ENCODE measurements at places on chromosomes 11 and 22. TPM values are rescaled to one million over a fixed set of nuclear protein-coding genes. Genes with fewer than 3 reads are reported as not detected.

Gene MOGAT2
- not detected for total RNA-seq

Gene SCUBE2
- total RNA-seq: 8.8 TPM

Gene MFRP
- total RNA-seq: not detected

Gene MS4A3
- total RNA-seq: not detected

Gene MIAT
- total RNA-seq: 1.2 TPM

Gene DEFB131B
- not detected for total RNA-seq

Gene NUDT22
- total RNA-seq: 37.8 TPM

Gene PDGFD
- 4.7 TPM for total RNA-seq

Gene ZC3H12C
- total RNA-seq: 33.6 TPM

GRCh38 chr22:27846910-27847309 lies 45.4 kb upstream of the MN1 start:
- no peak for DNase-seq

GRCh38 chr11:117840881-117841550 lies 16.5 kb upstream of the FXYD2 start:
- DNase-seq: no peak

GRCh38 chr22:37849089-37849751 lies at the start of gene EIF3L:
TSS of gene EIF3L (plus strand) at chr22:37849419. CDS start at chr22:37849450, 31 bp downstream.
- peak; percentile 97 for DNase-seq

- DNase-seq: no peak
Observed at GRCh38 chr11:111870522-111870885, 877 bp downstream of the ALG9 start.

- DNase-seq: no peak
Observed at GRCh38 chr11:4654635-4655369, 11.0 kb downstream of the OR51E1 start.

DNA sequence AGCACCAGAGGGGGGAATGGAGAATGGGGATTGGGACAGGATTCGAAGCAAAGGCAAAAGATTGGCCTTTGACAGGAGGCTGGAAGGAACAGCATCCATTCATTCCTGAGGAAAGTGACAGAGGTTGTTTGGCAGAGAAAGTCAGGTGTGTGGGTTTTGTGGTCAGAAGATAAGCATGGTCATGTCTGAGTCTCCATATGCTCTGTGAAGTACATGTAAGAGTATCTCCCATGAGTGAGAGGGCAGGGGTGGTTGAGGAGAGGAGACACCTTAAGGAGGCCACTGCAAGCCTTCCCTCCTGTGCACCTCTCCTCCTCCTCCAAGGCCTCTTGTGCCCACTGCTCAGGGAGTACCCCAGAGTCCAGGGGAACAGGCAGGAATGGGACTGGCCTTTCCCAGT lies 1.9 kb upstream of the NLRP10 start:
- no peak for DNase-seq

DNA sequence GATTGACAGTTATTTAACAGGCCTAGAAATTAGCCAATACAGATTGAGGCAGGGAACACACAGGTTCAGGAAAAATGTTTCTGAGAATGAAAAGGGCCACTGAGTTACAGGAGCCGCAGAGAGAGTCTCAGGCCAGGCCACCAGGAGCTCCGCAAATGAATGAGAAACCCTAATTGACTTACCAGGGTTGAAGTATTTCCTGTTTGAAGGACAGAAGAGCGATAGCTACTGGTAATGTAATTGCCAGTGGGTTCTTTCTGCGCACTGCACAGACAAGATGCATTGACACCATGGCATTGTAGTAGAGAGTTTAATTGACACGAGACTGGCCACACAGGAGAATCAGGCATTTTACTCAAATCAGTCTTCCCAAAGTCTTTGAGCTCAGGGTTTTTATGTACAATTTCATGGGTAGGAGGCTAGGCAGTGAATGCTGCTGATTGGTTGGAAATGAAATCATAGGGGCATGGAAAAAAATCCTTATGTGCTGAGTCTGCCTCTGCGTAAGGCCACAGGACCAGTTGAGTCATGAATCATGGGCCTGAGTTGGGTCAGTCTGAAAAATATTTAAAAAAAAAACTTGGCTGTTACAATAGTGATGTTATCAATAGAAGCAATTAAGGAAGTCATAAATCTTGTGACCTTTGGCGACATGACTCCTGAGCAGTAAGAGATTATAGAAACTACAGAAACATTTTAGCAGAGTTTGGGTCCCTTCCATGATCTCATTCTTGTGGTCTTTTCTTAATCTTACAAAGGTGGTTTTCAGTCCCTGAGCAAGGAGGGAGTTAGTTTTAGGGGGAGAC lies 203.8 kb downstream of the CASP12 start:
- DNase-seq: no peak

DNA sequence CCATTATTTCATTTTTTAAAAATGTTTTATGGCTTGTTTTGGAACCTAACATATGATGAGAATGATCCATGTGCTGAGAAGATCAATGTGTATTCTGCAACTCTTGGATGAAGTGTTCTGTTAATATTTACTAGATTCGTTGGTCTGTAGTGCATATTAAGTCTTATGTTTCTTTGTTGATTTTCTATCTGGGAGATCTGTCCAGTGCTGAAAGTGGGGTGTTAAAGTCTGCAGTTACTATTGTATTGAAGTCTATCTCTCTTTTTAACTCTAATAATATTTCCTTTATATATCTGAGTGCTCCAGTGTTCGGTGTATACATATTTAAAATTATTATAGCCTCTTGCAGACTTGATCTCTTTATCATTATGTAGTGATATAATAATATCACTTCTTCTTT lies 11.9 kb downstream of the PATE3 start:
- no peak for DNase-seq

DNA sequence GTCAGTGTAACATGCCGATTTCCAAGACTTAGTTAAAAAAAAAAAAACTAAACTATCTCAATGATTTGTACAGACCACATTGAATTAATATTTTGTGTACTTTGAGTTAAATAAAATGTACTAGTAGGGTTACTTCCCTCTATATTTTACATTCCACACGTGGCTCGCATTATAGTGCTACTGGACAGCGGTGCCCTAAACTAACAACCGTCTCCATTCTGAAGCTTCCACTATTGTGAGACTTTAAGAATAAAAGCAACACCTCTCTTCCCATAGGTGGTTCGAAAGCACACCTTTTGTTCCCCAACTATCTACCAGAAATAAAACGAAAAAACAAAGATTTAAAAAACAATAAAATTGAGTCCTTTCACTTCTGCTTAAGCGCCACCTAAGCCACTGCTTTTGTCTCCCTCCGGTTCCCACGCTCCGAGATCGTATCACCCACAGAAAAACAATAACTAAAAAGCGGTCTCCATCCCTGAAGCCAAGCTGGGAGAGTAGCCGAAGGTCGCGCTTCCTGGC lies 380 bp upstream of the TTC17 start:
- no peak for DNase-seq

- DNase-seq: peak; percentile 92
Observed at GRCh38 chr11:118012083-118012669, 26.0 kb downstream of the IL10RA start.

DNA sequence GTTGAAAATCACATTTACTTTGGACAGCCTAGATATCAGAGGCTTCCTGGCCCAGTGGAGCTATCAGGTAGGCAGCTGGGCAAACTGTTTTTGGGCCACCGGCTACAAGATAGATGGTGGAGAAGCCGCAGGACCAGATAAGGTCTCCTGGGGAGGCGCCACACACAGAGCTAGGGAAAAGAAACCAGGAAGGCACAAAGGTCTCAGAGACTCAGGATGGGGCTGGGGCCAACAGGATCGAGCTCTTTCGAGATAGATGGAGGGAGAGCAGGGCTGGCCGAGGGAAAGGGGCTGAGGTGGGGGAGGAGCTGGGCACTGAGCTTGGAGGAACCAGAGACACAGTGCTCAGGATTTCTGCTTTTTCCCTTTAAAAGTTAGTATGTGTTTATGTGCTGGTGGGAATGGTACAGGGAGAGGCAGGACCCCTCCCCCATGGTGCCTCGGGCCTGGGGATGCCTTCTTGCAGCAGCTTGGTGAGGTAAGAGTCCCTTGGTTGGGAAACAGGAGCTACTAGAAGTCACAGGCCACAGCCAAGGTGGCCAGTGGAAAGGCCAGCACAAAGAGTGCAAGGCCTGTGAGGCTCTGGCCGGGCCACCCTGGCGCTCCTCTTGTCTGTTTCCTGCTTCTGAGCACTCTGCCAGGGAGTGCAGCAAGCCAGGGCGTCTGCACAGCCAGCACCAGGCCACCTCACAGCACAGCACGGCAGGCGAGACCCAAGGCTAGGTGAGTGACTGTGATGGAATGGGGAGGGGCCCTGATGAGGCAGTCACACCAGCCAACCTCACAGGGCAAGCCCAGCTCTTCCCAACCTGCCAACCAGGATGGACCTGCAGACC lies 11.5 kb upstream of the NAP1L4 start:
- no peak for DNase-seq

DNA sequence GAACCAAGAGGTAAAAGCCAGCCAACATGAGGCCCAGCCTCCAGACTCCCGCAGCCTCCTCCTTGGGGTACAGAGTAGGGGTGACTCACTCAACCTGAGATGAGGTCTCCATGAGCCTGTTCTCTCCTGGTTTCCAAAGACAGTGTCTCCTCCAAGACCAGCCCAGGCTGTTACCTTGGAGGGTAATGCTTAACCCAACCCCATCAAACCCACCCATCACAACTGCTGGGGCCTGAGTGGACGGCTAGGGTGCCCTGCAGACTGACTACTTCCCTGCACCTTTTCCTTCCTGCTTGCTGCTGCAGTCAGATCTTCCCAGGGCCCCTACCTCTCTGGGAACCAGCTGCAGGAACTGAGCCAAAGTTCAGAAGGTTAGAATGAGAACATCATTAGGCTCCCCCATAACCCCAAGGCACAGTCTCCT lies 5.1 kb upstream of the NOL12 start:
- no peak for DNase-seq

- DNase-seq: no peak
Observed at GRCh38 chr11:27296497-27296896, 66.5 kb downstream of the CCDC34 start.

- DNase-seq: no peak
Observed at GRCh38 chr22:30212363-30212995, 34.1 kb downstream of the LIF start.

DNA sequence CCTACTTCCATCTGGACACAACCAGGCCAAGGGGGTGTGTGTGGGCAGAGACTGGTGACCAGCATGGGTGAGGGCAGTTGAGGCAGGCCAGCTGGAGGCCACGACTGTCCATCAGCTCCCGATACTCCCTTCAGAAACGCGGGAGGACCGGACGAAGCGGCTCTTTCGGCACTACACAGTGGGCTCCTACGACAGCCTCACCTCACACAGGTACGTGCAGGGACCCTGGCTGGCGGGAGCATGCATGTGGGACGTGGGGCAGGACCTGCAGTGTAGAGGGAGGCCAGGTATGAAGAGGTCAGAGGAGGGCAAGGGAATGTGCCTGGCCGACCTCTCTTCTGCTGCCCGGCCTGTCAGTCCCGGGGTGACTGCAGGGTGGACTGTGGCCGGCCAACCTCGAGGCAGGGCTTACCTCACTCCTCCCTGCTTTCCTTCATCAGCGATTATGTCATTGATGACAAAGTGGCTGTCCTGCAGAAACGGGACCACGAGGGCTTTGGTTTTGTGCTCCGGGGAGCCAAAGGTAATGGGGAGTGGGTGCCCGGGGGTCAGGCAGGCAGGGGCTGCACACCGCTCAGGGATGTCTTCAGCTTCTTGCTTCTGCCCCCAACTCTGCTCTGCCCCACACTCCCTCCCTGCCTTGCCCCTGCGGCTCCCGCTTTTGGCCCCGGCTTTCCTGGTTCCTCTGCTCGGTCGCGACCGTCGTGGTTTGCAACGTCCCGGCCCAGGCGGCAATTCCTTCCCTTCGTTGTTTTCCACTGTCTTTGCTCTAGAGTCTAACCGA lies 31.3 kb downstream of the SHANK3 start:
- no peak for DNase-seq

GRCh38 chr11:134068829-134069425 lies at the start of gene JAM3:
TSS of gene JAM3 (plus strand) at chr11:134069072. CDS start at chr11:134069084, 12 bp downstream.
- peak; percentile 95 for DNase-seq

GRCh38 chr11:120912504-120912903 lies 111.4 kb upstream of the TBCEL start:
- no peak for DNase-seq

GRCh38 chr22:30994960-30995359 lies 25.9 kb downstream of the TUG1 start:
- no peak for DNase-seq

- DNase-seq: no peak
Observed at GRCh38 chr11:90908074-90908473, 685.2 kb upstream of the CHORDC1 start.

GRCh38 chr11:1134848-1135445 lies 22.8 kb upstream of the MUC5AC start:
- DNase-seq: no peak

DNA sequence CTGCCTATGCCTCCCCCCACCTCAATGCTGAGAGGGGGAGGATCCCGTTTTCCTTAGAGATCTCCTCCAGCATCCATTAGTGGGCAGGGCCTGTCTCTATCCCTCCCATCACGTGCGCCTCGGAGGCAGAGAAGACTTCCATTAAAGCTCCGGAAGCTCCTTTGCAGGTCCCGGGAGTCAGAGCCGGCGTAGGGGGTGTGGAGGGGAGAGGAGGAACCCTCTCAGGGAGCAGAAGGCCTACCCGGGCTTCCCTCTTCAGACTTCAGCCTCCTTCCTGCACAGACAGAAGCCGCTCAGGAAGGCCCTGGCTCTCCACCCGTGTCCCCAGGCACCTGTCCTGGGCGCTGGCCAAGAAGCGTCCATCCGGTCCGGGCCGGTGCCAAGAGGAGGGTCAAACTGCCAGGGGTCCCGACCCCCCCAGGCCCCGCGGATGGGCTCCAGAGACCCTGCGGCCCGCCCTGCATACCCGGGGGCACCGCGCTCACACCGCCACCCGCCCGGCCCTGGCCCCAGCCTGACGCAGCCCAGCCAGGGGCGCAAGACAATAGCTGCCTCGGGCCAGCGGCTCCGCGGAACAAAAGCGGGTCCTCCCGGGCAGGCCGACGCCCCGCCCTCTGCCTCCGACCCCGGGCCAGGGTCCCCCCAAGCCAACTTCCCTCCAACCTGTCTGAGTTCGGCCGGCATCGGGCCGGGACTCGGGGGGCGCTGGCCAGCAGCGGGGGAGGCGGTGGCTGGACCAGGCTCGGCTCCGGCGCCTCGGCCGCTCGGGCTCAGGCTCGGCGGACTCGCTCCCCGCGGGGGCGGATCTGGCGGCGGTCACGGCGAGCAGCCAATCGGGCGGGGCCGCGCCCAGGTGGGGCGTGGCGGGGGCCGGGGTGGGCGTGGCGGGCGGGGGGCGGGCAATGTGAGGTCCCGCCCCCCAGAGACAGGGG lies 29.9 kb downstream of the ARVCF start:
- DNase-seq: no peak

DNA sequence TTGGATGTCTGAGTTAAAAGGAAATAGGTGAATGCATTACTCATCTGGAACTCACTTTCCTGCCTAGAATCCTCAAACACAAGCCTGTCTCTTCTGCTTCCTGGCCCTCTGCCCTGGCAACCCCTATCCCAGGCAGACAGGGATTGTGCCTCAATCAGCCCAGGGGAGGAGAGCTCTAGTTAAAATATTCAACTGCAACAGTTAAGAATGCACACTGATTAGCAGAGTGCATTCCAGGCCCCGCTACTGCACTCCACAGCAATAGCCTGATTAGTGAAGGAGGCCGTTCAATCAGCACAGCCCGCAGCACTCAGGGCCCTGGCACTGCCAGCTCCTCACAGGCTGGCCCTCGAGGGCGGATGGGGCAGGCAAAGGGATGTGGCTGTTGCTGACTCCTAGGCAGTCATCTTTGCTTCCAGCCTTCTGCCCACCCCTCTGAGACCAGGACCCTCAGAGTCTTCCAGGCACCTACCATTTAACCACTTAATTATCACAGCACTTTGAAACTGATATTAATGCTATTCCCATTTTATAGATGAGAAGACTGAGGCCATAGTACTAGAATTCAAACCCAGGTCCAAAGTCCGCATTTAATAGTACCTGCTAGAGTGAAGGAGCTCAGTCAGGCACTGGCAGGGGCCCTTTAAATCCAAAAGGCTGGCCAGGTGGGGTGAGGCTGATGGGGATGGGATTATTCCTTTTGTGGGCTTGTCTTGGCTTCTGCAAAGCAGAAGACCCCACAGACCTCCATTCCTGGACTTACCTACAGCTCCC lies 435.3 kb downstream of the SOX6 start:
- no peak for DNase-seq
